ENCODE measurements at places on chromosomes 2 and 18.

DNA sequence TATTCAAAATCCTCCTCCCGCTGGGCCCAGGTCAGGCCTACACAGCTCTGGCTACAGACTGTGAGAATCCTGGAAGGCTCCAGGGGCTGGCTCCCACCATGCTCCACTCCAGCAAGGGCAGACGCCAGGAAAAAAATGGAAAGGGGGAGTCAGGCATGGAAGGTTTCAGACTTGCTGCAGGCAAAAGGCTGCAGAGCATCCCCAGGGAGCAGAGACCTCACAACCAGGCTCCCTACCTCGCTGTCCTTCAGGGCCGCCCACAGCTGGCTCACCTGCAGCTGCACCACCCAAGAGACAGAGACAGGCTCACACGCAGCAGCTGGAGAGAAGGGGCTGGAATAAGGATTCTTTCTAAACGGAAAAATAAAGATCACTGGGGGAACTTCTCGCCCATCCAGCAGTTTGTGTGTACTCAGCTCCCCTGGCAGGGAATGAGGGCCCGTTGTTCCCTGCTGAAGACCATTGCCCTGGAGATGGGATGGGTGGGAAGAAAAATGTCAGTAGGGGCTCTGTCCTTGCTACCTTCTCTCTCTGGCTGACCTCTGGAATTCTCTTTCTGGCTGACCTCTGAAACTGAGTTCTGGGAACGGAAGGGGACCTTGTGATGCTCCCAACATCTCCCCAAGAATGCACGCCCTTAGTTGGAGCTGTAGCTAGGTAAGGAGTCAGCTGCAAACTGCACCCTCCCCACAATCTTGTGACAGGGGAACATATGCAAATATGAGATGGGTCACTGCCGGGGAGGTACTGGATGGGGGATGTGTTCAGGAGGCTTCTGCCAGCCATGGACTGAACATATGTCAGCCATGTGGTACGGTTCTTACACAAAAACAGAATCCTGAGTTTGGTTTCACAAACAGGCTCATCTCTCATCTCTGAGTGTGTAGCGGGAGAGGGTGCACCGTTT lies 34.5 kb downstream of the BCL2 start:
- DNase-seq = no peak

DNA sequence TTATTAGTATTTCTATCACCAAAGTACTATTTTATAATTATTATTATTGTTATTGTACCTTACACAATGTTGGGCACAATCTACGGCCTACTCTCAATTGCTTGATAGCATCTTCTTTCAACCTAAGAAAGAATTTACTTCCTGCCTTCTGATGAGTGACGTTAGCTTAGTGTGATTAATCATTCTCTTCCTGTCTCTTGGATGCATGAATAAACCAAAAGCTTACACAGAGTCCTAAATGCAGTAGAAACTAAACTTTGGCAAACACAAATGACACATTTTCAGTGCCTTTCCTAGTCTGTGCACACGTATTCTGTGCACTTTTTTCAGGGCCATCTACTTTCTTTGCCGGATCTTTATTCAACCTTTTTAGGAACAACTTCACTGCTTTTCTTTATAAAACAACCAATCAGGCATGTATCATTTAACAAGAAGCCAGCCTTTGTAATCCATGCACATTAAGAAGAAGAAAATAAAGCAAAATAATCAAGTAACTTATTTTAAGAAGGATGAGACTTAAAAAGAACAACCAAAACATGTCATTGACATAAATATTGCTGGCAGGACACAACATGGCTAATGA lies 19.1 kb downstream of the TRAK2 start:
- no peak for DNase-seq

GRCh38 chr2:216875862-216876261 lies 16.0 kb upstream of the TNP1 start:
- no peak for DNase-seq

DNA sequence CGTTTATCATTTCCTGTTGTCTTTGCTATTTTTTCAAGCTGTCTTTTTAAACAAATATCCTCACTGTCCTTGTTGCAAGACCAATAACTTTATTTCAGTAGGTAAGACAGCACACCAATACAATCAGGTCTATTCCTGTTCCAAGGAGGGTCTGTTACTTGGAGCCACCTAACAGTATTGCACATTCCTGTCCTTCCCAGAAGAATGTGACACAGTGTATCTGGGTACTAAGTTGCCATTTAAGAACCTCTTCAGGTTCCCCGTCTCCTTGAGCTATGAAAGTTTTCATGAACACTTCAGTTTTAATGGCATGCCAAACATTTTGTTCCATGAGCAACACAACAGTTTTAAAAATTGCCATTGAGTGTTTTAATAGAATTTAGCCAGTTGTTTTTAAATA lies 138.9 kb upstream of the CAVIN2 start:
- DNase-seq = no peak

- DNase-seq = no peak
Observed at GRCh38 chr2:80016171-80016570, 288.4 kb downstream of the LRRTM1 start.

DNA sequence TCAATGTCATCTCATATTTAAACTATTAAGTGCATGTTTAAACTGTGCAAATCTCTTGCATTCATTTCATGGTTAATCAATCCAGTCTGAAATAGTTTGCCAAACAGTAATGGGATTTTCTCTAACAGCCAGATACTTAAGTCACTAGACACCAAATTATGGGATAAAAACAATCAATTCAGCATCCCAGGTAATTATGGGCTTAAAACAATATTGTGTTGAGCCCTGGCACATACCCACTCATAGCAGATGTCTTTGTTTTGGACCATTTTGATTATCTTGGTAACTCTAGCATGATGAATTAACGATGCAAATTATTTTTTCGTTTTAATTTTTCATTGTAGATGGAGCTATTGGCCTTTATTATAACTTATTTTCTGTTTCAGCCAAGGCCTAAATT lies 118.5 kb upstream of the CD302 start:
- DNase-seq = no peak

GRCh38 chr2:163565192-163565591 lies 170.6 kb downstream of the FIGN start:
- no peak for DNase-seq

GRCh38 chr2:225270053-225270452 lies 129.5 kb upstream of the NYAP2 start:
- DNase-seq = no peak
